ENCODE measurements at places on chromosomes 6 and 20.

- DNase-seq = no peak
These were observed 78.6 kb upstream of the RBM24 start for GRCh38 chr6:17202526-17202925.

DNA sequence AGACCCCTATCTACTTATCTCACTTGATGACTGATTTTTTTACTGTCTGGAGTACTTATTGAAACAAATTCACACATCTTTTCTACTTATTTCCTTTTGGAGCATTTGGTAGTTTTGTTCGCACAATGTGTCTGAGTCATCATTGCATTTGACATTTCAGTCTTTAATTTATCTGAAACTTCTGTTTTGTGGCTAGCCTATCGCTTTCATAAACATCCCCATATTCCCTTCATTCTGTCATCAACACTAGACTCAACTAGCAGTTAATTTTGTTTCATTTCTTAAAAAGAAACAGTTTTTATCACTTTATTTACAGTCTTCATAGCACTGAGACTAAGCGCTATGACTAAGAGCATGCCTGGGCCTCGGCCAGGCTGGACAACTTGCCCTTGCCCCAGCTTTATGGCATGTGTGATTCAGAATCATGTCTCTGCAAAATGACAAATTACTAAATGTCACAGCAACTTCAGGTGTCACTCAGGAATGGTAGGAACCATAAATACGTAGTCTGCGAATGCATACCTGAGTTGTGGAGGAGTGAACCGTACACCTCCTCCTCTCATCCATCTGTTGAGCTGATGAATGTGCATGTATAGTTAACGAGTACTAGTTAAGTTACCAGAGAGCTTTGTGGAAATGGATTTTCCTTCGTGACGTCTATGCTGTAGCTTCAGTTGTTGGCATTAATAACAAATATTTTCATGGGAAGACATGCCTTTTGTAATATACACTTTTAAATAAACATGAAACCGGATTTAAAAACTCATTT lies 16.2 kb downstream of the L3MBTL3 start:
- DNase-seq = peak; percentile 78

GRCh38 chr6:32088487-32089049 lies 20.6 kb downstream of the TNXB start:
- no peak for DNase-seq

- DNase-seq = no peak
These were observed 37.0 kb downstream of the EFHC1 start for GRCh38 chr6:52457096-52457495.

GRCh38 chr6:66496659-66497058 lies 789.6 kb upstream of the EYS start:
- DNase-seq = peak; percentile 5

DNA sequence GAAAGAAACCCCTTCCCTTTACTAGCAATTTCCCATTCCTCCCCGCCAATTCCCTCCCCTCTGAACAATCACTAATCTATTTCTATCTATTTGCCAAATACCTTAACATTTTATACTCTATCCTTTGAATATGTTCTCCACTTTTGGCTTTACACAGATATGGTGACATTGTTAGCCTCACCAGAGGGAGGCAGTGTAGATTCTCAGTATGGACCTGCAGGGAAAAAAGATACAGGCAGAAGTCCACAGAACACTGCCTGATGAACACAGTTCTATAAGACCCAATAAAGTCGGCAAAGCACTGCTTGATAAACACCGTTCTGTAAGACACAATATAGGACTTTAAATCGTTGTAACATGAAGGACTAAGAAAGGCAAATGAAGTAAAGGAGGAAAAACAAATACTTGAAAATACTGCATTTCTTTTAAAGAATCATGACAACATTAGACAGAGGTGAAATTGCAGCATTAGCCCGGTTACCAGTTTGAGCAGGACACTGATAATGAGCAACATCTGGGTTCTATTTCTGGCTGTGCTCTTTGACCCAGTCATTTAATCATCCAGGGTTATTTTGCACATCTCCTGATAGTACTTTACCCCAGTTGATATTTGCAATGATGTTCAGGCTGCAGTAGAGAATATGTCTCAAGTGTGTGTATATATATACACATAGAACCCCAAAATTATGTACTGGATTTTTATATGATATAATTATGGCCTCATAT lies 296.8 kb downstream of the UTRN start:
- no peak for DNase-seq

DNA sequence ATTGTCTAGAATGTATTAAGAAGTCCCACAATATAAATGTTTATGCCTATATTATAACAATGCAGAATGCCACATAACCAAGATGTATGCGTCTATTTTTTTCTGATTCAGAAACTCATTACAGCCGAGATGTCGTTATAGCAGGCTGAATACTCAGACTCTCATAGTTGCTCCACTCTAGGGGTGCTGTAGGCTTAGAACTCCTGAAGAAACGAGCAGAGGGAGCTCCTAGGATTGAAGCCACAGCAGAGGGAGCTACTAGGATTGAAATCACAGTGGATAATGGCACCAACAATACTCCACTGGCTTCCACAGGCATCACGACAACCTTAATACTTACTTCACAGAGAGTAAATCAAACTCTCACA lies 208.9 kb downstream of the KIF16B start:
- DNase-seq = no peak

DNA sequence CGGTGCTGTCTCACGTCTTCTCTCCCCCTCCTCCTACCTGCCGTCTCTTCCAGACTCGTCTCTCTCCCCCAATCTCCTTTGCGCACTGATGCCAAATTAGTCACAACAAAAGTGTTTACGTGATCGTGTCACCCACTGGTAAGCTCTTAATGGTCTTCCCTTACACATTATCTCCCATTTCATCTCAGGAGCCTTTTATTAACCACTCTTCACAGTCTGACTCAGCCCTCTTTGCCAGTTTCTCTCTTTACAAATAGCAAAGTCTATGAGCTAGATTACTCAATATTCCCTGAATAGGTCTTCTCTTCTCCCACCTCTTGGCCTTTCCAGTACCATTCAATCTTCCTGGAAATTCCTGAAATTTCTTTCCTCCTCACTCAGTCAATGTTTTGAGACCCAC lies 247.0 kb downstream of the ESR1 start:
- no peak for DNase-seq

- no peak for DNase-seq
These were observed 253.4 kb downstream of the SOD2 start for GRCh38 chr6:159439651-159440050.

DNA sequence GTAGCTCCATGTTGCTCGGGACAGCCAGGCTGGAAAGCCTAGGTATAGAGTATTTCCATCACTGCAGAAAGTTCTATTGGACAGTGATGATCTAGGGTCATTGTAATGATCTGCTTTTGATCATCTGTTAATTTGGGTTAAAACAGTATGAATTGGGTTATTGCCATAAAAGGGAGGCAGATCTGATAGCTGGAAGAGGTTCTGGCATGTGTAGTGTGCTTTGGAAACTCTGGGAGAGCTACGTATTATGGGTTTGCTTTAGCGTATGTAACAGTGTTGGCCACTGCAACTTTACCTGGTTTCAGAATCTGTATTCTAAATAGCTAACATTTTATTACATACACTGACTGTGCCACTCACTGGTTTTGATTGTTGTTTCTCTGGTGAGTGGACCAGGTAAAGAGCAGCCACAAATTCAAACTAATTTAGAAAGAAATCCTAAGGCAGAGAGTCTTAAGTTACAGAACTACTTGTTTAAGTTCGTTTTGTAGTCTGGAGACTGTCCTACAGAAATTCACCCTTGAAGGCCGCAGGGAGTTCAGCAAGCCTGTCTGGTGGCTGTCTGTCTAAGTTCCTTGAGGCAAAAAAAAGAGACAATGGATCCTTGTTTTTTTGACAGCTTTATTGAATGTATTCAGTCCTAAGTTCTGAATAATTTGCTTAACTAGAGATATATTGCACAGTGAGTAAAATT lies 300.3 kb downstream of the PRL start:
- no peak for DNase-seq

DNA sequence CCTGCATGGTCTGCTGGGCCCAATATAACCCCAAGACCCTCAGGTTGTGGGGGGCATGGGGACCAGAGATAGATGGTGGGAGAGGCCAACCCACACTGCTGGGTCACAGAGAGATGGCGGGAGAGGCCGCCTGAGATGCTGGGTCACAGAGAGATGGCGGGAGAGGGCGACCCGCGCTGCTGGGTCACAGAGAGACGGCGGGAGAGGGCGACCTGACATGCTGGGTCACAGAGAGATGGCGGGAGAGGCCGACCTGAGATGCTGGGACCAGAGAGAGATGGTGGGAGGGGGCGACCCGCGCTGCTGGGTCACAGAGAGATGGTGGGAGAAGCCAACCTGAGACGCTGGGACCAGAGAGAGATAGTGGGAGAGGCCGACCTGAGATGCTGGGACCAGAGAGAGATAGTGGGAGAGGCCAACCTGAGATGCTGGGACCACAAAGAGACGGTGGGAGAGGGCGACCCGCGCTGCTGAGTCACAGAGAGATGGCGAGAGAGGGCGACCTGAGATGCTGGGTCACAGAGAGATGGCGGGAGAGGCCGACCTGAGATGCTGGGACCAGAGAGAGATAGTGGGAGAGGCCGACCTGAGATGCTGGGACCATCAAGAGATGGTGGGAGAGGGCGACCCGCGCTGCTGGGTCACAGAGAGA lies 133.2 kb downstream of the DLL1 start:
- DNase-seq = no peak

GRCh38 chr6:136788069-136788902 lies 4.0 kb downstream of the MAP3K5 start:
- no peak for DNase-seq

GRCh38 chr6:13368731-13369115 lies 40.4 kb upstream of the TBC1D7 start:
- peak; percentile 55 for DNase-seq

DNA sequence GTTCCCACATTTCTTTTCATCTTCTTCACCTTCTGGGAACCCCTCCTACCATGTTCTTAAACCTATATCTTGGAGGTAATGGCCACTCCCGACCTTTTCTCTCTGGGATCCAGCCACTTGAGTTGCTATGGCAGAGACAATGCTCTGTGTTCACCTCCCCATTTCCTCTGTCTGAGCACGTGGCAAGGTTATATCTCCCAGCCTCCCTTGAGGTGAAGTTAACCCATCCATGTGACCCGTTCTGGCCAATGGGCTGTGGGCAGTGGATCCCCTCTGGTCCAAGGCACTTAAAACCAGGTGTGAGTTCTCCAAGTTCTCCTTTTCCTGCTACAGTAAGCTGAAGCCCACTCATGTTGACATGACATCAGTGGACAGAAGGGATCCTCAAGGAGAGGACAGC lies 261.4 kb downstream of the LRFN2 start:
- no peak for DNase-seq

GRCh38 chr6:46014046-46014445 lies 1.6 kb downstream of the CLIC5 start:
- DNase-seq = no peak

DNA sequence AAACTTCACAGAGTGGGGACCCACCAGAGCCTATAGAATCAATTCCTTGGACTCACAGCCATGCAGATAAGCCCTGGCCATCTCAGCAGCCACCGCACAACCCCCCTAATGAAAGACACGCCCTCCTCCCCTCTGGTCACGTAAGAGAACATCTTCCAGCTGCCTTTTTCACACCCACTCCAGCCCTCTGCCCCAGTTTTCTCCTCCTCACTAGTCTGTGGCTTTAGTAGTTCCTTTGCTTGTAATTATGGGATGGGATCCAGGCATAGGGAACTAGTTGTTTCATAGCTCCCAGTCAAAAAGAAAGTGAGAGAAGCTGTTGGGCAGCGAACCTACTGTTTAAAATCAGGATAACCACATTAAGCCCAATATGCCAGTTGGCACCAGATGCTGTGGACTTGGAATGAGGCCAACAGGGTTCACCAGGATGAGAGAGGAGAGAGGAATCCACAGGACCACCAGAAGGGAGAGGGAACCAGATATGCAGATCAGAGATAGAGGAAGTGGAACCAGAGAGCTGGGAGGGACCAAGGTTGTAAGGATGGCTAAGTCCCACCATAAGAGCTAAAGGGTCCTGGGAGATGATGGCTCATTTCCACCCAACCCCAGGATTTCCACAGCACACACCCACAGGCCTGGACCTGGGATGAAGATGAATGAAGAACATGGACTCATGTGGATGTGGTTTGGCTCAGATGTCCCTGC lies 9.0 kb upstream of the BTN3A1 start:
- no peak for DNase-seq

DNA sequence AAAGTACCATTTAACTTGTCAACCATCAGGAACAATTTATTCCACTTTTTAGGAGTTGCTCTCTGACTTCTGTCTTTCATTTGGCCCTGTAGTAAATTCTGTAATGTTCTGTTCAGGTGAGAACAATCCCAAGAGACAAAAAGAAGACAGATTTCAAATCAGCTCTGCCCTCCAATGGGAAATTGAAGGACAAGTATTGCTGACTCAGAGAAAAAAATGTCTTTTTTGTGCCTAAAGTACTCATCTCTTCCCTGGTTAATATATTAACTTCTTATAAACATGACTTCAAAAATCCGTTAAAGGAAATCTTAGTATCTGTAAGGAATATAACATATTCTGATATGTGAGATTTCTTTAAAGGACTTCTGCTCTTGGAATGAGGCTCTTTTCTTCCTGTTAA lies 38.6 kb upstream of the SCGN start:
- no peak for DNase-seq

GRCh38 chr6:6179858-6180623 lies 140.4 kb downstream of the F13A1 start:
- DNase-seq = no peak

- peak; percentile 17 for DNase-seq
These were observed 867 bp downstream of the EBF4 start for GRCh38 chr20:2693286-2694007.

- DNase-seq = peak; percentile 3
These were observed 86.2 kb downstream of the AHI1 start for GRCh38 chr6:135411339-135411738.

DNA sequence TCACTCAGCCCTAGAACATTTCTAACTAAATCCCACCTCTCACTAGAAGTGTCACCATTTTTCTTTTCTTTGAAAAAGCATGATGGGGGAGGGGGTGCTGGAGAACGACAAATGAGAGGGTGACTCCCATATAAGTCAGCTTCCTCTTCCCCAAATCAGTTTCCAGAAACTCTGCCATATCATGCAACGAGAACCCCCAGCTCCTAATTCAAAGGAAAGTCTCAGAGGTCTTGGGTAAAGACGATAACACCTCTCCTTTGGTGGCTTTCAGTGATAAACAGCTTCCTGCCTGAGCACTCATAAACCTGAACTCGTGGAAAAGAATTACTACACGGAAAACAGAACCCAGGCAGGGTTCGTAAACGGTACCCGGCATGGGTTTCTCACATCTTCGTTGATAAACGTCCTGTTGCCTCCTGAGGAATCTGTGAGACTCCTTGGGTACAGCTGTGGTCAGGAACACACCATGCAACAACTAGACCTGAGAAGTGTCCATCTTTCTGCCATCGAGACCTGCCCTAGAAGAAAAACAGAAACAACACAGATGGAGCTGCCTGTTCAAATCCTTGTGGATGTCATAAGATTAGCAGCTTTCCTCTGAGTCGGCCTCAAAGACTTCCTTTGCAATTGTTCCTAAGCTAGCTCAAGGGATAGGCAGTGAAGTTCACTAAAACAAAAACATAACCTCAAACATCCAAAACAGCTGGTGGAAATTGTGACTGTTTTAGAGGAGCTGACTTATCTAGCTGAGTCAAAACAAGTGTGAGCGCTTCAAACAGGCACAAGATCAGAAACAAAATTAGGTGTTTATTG lies 185.8 kb upstream of the PRDM1 start:
- DNase-seq = peak; percentile 77

- no peak for DNase-seq
These were observed 5.2 kb downstream of the EBF4 start for GRCh38 chr20:2697768-2698167.

GRCh38 chr6:25490018-25490801 lies 161.8 kb upstream of the SCGN start:
- peak; percentile 67 for DNase-seq

All from AG08395 (cell line).